Stimulated activated CD4-positive, alpha-beta T cell treated with anti-CD3 and anti-CD28 coated beads, Interleukin-4, amount 100 ng/mL, for 48 hours (primary cell): ENCODE measurements at places on chromosomes 5 and 9.

DNA sequence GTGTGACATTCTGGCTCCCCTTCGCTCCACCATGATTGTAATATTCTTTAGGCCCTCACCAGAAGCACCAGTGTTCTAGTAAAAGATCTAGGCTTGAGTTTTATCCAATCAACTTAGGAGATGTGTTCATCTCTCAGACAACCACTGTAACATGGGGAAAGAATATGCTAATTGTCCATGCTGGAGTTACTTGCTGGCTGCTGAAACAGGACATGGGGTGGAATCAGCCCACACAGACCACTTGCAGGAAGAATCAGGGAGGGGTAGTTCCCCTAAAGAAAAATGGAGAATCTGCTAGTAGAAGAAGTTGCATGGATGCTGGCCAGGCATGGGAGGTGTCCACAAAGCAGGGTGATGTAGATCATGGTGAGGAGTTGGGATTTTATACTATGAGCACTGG, 86.2 kb downstream of the FEM1C start:
- no peak for DNase-seq

- DNase-seq = no peak
These were observed 171.2 kb downstream of the TSSK1B start for GRCh38 chr5:113263545-113263944.

DNA sequence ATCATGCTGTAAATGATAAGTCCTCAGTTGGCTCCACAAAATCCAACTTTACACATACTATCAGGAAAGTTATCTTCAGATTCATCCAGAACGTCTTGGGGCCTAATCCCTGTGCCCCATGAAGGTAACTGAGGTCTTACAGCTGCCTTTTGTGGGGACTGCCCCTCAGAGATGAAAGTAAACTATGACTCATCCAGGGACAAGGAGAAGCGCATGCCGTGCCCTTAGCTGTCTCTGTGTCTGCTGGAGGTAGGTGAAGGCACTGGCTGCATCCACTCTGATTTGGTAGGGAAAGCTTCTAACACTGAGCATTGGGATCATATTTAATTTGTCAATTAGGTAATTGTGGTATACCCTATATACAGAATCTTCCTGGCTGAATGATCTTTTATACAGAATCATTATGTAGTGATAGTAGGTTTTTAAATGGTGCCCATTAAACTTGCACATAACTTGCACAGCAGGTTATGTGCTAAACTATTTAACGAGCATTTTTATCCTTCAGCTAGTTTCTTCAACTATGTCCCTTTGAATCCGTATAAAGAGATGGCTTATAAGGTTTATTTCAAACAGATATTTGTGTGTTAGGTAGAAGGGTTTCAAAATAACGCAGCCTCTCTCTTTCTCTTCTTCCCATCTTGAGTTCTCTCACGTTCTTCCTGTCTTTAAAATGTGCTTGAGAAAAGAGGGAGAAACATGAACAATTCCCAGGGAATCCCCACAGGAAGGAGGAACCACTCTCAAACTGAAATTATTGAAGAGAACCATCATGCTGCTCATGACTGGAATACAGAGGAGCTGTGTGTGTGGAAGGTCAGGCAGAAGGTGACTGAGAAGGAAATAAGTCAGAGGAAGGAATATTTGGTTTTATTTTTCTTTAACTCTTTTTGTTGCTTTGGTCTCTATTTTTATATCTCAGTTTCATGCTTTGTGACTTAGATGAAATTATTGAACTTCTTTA, 250.9 kb downstream of the CD180 start:
- DNase-seq = no peak

DNA sequence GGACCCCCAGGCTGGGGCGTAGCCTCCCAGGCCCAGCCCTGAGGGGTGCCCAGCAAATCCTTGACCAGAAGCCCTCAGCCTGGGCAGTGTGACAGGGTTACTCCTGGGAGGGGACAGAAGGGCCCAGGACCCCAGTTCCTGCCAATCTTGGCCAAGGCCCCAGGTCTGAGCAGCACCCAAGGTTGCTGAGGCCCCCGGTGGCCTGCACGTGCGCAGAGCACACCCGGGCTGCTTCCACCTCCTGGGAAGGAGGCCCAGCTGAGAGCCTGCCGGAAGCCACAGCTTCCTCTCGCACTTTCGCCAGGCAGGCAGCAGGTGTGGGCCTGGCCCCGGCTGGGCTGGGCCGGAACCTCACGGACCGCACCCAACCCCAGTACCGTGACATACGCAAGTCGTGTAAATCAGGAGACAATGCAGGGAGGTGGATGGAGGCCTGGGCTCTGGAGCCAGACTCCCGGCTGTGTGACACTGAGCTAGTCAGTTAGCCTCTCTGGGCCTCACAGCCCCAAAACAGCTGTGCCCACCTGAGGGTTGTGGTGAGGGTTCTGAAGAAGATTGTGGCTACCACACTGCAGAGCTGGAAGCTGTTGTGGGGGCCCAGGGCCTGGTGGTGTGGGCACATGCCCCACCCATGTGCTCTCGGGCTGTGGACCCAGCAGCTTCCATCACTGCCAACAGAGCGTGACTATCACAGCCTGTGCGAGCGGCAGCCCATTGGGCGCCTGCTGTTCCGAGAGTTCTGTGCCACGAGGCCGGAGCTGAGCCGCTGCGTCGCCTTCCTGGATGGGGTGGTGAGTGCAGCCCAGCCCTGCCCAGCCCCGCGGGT, 5.1 kb downstream of the GRK6 start:
- DNase-seq = peak; percentile 71

- peak; percentile 74 for DNase-seq
These were observed 159.3 kb downstream of the RGS3 start for GRCh38 chr9:113622600-113623400.

- no peak for DNase-seq
These were observed 31.9 kb upstream of the IL12B start for GRCh38 chr5:159362220-159362619.

GRCh38 chr5:8381972-8382371, 513.0 kb downstream of the MTRR start:
- DNase-seq = no peak
